ENCODE measurements at places on chromosomes 5 and 9.
A peak's percentile ranks its signal among the peaks of the same experiment; 100 is the strongest.

DNA sequence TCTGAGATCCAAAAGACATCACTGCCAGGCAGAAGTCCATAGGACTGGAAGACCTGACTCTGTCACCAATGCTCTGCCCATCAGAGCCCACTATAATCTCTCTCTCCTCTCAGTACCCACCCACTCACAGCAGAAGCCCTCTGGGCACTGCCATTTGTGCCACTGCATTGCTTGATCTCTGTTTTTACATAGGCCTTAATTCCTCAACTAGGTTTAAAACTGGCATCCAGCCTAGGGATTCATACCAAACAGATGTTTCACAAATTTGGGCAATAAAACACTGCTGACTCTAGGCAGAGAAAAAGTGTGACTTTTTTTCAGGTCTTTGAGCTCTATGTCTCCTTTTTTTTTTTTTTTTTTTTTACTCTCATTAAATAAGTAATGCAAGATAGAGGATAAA, 91.1 kb upstream of the RANBP3L start:
- peak; percentile 87 for DNase-seq

DNA sequence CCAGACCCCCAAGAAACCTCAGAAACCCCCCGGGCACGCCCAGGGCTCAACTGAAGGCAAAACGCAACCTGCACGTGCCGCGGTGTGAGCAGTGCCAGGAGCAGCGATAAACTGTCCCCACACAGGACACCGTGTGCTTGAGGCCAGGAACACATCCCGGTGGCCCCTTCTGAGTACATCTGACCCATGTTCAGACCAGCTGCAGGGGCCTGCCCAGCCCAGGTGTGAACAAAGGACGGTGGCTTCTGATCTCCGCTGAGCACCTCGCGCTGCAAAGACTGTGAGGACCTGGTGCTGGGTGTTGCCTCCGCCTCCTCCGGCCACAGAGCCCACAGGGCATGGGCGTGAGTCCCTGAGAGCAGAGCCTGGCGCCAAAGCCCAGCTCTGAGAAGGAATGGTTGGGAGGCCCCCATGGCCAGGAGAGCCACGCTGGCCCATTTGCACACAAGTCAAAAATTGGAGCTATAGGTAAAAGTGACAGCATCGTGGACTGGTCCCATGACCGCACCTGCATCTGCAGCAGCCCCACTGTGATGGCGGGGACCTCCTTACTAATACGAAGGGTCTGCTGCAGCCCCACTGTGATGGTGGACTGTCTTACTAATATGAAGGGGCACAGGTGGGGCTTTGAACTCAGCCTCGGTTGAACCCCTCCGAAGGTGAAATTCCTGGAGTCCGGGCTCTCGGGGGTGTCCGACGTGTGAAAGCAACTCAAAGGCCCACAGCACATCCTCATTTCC, 31.5 kb downstream of the NDUFS6 start:
- DNase-seq: no peak

GRCh38 chr5:31273161-31273560, 79.7 kb downstream of the CDH6 start:
- no peak for DNase-seq

DNA sequence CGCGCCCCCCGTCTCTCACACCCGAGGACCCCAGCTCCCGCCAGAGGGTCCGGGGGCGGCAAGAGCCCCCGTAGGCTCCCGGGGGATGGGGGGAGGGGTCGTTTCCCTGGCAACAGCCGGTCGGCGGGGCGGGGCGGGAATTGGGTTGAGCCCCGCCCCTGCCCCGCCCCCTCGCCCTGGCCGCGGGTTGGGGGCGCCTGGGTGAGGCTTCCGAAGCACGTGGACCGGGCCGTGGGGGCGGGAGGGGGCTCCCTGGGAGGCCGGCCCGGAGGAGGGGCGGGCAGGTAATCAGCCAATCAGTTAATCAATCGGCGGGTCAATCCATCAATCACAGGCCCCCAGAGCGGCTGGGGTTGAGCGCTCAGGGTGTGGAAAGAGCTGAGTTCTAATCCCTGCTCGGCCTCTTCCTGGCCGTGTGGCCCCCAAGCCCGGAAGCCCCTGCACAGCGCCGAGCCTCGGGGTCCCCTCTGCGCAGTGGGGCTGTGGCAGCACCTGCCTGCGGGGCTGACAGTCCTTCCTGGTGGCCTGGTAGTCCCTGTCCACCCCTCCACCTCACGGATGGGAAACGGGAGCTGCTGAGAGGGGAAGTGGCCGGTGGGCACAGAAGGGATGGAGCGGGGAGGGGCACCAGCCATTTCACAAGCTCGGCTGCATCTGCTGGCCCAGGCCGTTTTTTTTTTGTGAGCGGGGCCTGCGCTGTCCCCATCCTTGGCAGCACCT, 174.2 kb upstream of the IER5L start:
- no peak for DNase-seq

DNA sequence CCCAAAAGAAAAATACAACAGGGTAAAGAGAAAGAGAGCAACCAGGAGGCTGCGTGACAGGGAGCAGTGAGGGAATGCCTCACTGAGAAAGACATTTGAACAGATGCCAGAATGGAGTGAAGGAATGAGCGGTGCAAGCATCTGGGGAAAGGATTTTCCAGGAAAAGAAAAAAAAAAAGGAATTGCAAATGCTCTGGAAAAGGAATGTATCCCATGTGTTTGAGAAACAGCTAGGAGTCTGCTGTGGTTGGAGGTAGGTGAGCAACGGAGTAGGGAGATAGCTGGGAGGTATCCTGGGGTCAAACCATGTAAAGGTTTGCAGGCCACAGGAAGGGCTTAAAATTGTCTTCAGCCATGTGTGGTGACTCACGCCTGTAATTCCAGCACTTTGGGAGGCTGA, 23.6 kb upstream of the CEMIP2 start:
- DNase-seq: peak; percentile 70

DNA sequence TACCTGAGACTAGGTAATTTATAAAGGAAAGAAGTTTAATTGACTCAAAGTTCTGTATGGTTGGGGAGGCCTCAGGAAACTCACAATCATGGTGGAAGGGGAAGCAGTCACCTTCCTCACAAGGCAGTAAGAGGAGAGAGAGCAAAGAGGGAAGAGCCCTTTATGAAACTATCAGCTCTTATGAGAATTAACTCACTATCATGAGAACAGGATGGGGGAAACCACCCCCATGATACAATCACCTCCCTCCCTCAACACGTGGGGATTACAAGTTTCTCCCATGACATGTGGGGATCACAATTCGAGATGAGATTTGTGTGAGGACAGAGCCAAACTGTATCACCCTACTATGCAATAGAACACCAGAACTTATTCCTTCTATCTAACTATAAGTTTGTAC, 27.9 kb downstream of the CD274 start:
- DNase-seq: no peak

- DNase-seq: no peak
Observed at GRCh38 chr5:154598021-154598420, 120.0 kb upstream of the HAND1 start.

GRCh38 chr5:80961376-80962281, 1.5 kb downstream of the RASGRF2 start:
- DNase-seq: no peak

- no peak for DNase-seq
Observed at GRCh38 chr5:79109527-79110492, 1.8 kb upstream of the BHMT start.

DNA sequence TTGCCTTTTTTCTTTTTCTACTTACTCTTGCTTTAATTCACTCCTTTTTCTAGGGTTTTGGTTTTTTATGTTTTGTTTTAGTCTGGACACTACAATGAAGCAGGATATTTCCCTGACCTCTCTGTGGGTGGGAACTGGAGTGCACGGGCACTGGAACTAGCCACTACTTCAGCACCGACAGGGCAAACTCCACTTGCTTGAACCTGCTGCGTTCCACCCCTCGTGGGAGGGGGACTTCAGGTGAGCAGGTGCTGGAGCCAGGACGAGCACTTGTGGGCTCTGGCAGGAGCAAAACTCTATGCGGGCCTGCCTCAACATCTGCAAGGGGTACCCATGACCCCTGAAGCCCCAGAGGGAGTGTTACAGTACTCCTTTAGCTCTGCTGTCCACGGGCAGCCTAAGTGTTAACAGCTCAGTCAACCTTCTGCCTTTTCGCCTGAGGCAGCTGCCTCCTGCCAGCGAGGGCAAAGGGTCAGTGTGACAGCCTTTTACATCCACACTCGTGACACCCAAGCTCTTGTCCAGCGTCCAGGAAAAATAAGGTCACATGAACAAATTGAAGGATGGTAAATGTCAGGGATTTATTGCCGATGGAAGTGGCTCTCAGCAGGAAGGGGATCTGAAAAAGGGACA, 144.1 kb upstream of the NFIL3 start:
- no peak for DNase-seq

All from AG10803 (cell line).